A549 (cell line): ENCODE measurements at places on chromosomes 2 and 18. TPM values are rescaled to one million over a fixed set of nuclear protein-coding genes. Genes with fewer than 3 reads are reported as not detected.

DNA sequence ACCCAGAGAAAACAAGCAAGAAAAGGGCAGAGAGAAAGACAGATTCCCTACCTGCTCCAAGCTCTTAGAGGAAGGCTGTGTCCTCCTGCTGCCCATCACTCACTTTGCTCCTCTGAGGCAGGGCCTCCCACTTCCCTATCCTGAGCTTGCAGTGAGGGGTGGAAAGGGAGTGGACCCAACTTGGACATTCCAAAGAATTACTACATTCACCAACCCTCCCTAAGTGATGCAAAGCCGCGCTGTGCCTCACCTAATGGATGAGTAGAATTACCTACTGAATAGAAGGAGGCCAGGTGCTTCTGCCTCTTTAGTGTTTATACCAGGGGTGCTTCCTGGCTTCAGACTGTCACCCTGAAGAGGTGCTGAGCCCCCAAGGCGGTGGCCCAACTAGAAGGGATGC, 5.6 kb upstream of the OSR1 start:
- no peak for DNase-seq

ARID5A gene
- 4.0 to 4.4 TPM (median 4.2 TPM) in 3 replicates for polyA plus RNA-seq

DNA sequence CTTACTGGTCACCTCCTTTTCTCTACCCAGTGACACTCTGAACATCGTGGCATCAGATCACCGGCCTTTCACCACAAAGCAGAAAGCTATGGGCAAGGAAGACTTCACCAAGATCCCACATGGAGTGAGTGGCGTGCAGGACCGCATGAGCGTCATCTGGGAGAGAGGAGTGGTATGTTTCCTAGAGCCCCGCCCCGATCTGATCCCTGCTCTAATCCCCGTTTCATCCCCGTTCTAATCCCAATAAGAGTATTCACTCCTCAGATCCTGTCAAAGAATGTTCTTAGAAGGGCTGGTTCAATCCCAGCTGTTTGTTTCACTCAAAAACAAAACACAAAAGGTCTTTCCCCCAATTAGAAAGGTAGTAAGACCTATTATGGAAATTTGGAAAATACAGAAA, 30.4 kb upstream of the MAPRE3 start:
- no peak for DNase-seq

DNA sequence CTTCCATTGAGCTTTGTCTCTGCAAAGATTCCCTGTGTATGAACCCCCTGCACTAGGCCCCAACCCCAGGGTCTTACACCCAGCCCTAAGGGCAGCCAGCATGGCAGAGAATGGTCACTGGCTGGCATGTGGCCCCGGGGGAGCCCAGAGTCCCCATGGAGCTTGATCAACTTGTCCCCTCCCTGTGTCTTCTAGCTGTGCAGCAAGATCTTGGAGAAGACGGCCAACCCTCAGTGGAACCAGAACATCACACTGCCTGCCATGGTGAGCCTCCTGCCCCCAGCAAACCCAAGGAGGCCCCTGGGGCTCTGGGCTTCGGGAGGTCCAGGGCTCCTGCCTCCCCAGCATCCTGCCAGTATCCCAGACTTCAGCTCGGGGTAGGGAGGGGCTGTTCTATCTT, 81.5 kb downstream of the DYSF start:
- DNase-seq, result no peak

- no peak for DNase-seq
Observed at GRCh38 chr2:236449167-236449761, 120.4 kb upstream of the ACKR3 start.

CD8B2 gene
- polyA plus RNA-seq, result not detected in 3 replicates

PJVK gene
- 3.6 to 5.1 TPM (median 3.6 TPM) in 3 replicates for polyA plus RNA-seq

DNA sequence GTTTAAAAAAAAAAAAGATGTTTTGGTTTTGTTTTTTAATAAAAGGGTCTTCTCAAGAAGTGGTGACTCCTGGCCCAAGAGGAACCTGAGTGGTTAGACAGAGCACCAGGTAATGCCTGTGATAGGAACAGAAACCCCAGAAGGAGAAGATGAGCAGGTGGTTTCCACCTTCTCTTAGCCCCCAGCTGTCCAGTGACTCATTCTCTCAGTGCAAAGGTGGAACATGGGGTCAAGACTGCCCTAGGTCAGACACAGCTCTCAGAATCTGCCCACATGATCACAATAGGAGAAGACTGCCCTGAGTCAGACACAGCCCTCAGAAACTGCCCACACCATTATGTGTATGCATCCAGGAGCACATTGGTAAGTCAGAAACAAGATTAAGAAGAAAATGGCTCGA, 61.8 kb downstream of the TBC1D8 start:
- DNase-seq, result no peak

DNA sequence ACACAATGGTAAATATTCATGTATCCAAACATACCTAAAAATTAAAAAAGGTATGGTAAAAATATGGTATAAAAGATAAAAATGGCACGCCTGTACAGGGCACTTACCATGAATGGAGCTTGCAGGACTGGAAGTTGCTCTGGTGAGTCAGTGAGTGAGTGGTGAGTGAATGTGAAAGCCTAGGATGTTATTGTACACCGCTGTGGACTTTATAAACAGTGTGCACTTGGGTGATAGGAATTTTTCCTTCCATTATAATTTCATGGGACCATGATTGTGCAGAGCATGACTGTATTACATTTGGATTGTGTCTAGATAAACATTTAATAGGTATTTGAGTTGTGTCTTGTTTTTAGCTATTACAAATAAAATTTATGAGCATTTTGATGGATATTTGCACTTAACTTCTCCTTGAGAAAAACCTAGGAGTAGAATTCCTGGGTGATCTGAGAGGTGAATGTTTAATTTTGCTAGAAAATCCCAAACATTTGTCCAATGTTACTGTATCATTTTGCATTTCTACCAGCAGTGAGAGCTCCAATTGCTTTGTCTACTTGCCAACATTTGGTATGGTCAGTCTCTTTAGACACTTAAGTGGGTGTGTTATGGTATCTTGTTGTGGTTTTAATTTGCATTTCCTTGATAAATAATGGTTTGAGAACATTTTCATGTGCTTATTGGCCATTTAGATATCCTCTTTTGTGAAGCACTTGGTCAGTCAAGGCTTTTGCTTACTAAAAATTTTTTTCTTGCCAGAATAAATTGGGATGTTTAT, 81.7 kb downstream of the BCL2L11 start:
- DNase-seq, result no peak

GRCh38 chr2:240060977-240061591, 7.8 kb upstream of the OR6B3 start:
- DNase-seq, result peak; percentile 59

GRCh38 chr18:78793313-78794070, 186.1 kb upstream of the SALL3 start:
- DNase-seq, result no peak

DNA sequence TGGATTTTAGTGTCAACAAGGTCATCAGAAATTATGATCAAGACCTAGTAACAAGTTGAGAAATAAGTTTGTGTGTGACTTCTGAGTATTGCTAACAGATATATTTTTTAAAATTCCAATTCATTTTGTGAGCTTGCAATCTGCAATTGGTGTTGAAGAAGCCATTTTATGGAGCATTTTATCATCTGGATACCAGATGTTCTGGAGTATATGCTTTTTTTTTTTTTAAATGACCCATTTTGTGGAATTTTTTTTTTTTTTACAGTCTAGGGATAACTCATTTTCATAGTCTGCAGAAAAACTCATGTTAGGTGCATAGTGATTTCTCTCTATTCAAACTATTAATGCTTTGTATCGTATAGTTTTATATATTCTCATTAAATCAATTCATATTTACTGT, 12.6 kb downstream of the QPCT start:
- no peak for DNase-seq

ACTR2 gene
- 268 to 303 TPM (median 278 TPM) in 3 replicates for polyA plus RNA-seq

MFF gene
- 129 to 141 TPM (median 135 TPM) in 3 replicates for polyA plus RNA-seq

DNA sequence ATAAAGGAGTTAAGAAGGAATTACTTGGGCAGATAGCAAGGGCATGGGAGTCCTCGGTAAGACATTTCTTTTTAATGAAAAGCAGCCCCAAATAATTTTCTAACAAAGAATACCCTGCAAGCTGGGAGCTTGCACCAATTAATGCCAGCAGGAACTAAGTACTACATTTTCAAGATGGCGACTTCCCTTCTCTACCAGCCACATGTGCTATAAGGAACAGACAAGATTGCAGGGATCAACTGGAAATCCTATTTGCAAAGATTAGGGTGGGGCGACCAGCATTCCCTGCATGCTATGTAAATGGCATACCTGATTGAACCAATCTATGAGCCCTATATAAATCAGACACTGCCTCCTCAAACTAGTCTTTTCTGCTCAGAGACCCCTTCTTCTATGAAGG, 827.5 kb downstream of the ADCYAP1 start:
- no peak for DNase-seq

- DNase-seq, result no peak
Observed at GRCh38 chr2:898319-898718, 52.3 kb upstream of the SNTG2 start.

DNA sequence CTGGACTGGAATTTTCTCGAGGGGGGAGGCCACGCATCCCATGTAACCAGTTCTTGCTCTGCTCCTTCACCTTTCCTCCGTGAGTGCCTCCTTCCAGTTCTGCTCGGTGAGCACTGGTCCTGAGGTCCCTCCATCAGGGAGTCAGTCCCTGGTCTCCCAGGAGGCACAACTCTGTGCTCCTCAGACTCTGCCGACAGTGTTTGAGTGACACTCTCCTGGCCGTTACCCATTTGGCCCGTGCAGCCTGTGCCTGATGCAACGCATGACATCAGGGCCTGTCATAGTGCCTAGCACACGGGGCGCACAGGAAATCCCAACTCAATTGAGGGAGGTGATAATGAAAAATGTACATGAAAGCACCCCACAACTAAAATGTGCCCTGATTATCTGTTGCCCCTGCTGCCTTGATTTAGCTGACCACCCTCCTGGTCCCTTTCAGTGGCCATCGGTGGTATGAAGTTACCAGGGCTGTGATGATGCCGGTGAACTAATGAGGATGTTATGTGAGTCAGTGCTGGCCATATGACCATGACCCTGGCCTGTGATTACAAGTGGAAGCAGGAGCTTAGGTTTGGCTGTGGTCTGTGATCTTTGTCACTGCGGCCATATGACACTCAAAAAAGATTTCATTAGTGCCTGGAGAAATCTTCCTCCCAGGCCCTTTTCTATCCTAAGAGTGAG, 144.6 kb downstream of the TDRD15 start:
- no peak for DNase-seq

DNA sequence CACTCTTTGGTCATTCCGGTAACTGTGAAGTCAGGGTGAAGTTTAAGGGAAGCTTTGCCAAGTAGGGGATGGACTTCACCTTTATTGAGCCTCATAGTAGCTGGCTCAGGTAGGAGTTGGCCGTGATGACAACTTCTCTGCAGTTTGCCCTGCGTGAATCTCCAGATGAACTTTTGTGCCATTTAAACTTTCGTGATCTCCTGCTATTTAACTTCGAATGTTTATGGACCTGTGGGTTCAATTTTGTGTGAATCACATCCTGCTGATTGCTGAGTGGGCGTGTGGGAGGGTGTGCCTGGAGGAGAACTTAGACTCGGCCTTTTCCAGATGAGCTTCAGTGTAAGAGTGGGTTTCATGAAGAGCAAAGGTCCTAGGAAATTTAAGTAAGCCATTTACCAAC, 4.2 kb downstream of the UGT1A1 start:
- peak; percentile 66 for DNase-seq

- no peak for DNase-seq
Observed at GRCh38 chr2:1550076-1550475, 136.8 kb downstream of the TPO start.

UGT1A8 gene
- 0.05 to 0.25 TPM in 2 of 3 replicates, not detected in the other for polyA plus RNA-seq

GRCh38 chr18:79826966-79827365, 29.2 kb downstream of the KCNG2 start:
- no peak for DNase-seq

GRCh38 chr18:48754993-48755473, 195.7 kb downstream of the SMAD7 start:
- DNase-seq, result no peak

- no peak for DNase-seq
Observed at GRCh38 chr2:232323328-232323650, 55.3 kb upstream of the ALPP start.

DNA sequence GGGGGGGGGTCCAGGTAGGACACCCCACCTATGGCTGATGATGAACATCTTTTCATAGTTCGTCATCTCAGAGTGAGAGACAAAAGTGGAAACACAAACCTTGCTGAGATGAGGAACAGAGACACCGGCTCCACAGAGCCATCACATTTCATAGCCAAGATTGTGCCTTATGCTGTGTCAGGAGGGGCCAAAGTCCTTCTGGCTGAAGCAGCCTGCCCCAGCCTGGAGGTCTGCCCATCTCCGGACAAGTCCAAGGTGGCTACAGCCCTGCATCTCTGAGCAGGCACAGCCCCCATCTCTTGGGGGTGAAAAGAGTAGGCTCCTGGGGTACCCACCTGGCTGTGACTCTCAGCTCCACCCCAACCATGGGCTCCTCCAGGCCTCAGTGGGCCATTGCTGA, 70.3 kb downstream of the ZBTB7C start:
- no peak for DNase-seq

DNA sequence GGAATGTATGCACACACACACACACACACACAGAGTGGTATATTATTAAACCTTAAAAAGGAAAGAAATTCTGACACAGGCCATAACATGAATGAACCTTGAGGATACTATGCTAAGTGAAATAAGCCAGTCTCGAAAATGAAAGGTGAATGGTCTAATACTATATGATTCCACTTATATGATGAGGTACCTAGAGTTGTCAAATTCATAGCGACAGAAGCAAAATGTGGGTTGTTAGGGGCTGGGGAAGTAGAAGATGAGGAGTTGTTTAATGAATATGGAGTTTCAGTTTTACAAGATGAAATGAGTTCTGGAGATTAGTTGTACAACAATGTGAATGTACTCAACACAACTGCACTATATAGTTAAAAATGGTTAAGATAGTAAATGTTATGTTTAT, 118.1 kb downstream of the ABCA12 start:
- no peak for DNase-seq

VIL1 gene
- polyA plus RNA-seq, result 1.2 to 1.9 TPM (median 1.9 TPM) in 3 replicates

- no peak for DNase-seq
Observed at GRCh38 chr2:208990716-208991115, 433.1 kb upstream of the MAP2 start.

- DNase-seq, result peak; percentile 73
Observed at GRCh38 chr2:3377279-3377611, 373 bp downstream of the EIPR1 start.

DSG3 gene
- 0.01 TPM in 1 of 3 replicates, not detected in the others for polyA plus RNA-seq

DNA sequence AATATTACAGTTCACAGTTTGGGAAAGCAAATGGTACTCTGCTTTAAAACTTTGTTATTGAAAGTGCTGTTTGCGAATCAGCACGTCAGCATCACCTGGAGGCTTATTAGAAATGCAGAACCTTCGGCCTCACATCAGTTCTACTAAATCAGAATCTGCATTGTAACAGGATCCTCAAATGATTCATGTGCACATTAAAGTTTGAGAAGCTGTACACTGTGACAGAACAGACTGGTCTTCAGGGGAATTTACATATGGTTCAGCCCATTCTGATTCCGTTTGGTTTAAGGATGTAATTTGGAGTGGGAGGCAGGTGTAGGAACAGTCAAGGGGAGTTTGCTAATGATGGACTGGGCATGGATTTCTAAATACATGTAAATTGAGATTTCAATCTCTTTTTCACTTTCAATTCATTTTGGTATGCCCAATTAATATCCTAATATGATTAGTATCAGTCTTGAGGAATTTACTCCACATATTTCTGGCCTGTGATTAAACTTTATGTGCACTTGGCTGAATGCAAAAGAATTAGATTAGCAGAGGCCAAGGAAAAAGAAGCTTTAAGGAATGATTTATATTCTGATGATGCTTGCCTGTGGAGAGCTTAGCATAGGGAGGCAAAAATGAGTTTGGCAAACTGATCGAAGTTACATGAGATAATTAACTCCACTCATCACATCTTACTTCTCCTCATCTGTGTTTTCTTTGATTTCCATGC, 248.8 kb downstream of the XIRP2 start:
- DNase-seq, result no peak

TACR1 gene
- polyA plus RNA-seq, result 0.11 to 0.27 TPM (median 0.14 TPM) in 3 replicates
